ENCODE measurements at places on chromosomes 7 and 10. TPM values are rescaled to one million over a fixed set of nuclear protein-coding genes. Genes with fewer than 3 reads are reported as not detected.

The ENTPD7 gene
- polyA plus RNA-seq: 5.0 TPM

The OR2A42 gene
- 0.09 TPM for polyA plus RNA-seq

DNA sequence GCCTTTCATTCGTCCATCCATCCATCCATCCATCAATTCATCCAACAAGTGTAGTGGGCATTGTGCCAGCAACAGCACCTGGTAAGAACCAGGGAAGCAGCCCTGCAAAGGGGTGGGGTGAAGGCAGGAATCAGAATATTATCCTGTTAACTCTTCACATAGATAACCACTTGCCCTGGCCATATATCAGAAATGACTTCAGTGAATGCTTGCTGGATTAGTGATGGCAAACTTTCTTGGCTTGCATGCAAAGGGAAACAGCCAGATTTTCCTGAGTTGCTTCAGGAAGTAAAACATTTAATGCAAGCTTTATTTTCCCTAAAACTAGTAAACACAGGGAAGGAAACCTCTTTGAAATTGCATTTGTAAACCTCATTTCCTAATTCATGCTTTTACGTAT lies 743 bp downstream of the OR2A5 start:
- no peak overlapping the region for H3K27ac ChIP-seq
- no peaks in the 10 kb centered on the region for H3K36me3 ChIP-seq
- no peaks in the 10 kb centered on the region for H3K27me3 ChIP-seq

- H3K4me1 ChIP-seq: peaks cover 6% of the 10 kb centered on the region
- no peak overlapping the region for H3K4me3 ChIP-seq
- H3K27ac ChIP-seq: no peak overlapping the region
- DNase-seq: no peak
Measured at GRCh38 chr7:29308424-29308823, 113.8 kb downstream of the CHN2 start.

DNA sequence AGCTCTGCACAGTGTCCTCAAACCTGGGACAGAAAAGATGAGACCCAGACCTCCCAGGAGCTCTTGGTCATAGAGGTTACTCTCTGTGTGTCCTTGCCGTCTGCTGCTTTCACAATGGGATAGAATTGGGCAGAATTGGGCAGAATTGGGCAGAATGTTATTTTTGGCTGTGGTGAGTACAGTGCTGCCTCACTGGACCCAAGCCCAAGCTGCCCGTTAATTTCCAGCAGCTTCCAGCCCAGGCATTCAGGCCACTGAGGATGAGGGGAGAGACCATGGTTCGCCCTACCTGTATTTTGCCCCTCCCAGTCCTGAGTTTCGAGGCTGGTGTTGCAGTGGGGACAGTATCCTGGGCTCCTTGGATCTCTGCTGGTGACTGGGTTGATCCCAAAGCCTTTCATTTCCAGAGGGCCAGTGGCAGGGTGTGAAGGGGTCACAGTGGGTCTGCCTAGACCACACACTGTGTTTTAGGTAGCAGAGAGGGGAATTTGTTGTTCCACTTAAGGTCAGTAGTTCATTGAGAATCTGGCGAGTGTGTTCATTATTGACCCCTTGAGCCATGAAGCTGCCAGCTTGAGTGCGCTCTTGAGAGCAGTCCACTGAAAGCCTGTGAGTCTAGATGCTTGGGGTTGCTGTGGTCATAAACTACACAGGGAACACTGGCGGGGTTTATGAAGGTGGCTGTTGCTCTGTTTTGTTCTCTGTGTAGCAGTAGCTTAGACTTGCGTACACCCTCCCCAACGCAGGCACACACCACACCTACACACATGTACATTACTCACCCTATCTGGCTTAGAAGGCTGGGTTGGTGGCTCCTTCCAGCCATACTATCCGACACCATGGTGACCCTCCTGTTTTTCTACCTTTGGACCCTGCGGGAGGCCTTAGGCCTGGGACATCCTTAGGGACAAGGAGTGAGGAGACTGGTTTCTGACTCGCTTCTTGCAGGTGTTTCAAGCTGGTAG lies 23.5 kb downstream of the NACAD start:
- 0 out of 2 replicates have a peak, but pooled peaks cover 4% of the 10 kb centered on the region for H3K36me3 ChIP-seq
- no peaks in the 10 kb centered on the region for H3K27me3 ChIP-seq
- no peak for DNase-seq
- H3K4me3 ChIP-seq: no peak overlapping the region
- no peaks in the 10 kb centered on the region for H3K4me1 ChIP-seq

DNA sequence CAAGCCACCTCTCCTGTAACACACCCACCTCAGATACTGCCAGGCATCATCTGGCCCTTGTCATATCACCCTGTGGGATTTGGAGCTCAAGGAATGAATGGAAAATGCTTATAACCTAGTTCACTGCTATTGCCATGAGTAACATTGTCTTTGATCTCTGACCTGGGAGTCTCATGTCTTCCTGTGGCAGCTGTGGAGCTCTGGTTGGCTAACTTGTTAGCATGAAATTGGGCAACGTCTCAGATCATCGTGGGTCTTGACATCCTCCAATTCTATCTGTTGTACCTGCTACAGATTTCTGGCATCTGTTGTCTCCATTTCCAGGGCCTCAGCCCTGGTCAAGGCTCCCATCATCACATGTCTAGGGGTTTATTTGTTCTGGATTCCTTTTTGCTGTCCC lies 2.2 kb upstream of the TMEM270 start:
- H3K27me3 ChIP-seq: peaks cover 4% of the 10 kb centered on the region
- no peaks in the 10 kb centered on the region for H3K36me3 ChIP-seq
- no peak overlapping the region for H3K27ac ChIP-seq
- no peak for DNase-seq
- H3K4me3 ChIP-seq: no peak overlapping the region

DNA sequence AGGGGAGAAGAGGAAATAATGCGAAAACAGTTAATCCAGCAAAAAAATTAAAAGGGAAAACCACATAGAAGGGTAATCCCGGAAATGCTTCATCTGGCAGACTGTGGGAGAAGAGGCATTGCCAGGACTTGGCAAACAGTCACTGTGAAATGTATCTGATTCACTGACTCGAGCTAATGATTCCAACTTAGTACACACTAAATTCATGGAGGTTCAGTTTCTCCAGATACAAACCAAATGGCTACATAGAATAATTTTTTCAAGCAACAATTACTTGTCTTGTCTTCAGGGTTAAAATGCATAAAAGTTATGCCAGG lies 36.4 kb downstream of the GDI2 start:
- no peak overlapping the region for H3K4me3 ChIP-seq
- H3K27ac ChIP-seq: no peak overlapping the region
- H3K4me1 ChIP-seq: no peaks in the 10 kb centered on the region
- 0 out of 2 replicates have a peak, but pooled peaks cover 5% of the 10 kb centered on the region for H3K36me3 ChIP-seq
- H3K27me3 ChIP-seq: no peaks in the 10 kb centered on the region
